ENCODE measurements at places on chromosomes 4 and X.

DNA sequence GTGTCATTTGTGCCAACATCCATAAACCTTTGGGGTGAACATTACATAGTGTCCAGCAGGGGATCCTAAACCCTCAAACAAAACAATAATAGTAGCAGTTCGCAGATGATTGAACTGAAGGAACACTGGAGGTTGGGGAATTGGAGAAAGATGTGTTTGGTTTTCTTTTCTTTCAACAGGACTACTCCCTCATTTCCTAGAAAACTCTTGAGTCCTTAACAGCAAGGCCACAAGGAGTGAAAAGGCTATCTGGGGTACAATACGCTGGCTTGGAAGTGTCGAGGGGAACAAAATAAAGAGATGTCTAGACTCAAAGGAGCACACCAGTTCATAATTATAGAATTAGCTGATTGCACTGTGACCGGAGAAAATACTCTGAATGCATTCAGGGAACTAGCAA lies 72.1 kb downstream of the IDS start:
- DNase-seq: no peak

GRCh38 chrX:68980906-68981616 lies 152.2 kb downstream of the EFNB1 start:
- no peak for DNase-seq

DNA sequence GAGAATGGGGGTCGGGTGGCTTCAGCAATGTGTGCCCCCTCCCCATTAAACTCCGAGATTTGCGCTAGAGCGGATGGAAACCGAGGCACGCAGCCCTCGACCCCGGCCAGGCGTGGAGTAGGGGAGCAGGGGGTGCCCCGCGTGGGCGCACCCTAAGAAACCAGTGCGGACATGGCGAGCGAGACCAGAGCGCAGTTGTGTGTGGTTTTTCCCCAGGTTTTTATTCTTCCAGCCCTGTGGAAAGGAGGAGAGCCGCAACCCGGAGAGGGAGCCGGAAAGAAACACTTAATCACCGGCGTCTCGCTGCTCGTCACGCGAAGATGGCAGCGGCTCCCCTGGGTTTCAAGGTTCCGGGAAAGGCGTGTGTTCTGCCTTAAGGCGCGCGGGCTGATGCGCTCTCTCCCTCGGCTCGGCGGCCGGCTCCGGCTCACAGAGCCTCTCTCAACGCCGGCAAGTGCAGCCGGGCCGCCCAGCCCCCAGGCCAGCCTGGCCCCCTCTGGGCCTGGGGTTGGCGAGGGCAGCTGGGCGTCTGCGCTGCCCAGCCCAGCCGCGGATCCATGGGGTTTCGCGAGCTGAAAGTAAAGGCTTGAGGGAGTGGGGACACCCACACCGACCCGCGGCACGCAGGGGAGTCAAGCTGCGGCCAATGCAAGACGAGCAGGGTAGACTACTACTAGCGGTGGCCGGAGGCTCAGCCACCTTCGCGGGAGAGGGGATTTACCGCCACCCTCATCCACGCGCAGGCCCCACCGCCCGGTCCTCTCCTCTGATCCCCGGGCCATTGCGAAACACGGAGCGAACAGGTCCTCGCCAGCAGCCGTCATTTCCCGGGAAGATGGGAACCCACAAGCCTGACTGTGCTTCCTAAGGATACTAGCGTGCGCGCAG lies 74.0 kb upstream of the BCOR start:
- no peak for DNase-seq

DNA sequence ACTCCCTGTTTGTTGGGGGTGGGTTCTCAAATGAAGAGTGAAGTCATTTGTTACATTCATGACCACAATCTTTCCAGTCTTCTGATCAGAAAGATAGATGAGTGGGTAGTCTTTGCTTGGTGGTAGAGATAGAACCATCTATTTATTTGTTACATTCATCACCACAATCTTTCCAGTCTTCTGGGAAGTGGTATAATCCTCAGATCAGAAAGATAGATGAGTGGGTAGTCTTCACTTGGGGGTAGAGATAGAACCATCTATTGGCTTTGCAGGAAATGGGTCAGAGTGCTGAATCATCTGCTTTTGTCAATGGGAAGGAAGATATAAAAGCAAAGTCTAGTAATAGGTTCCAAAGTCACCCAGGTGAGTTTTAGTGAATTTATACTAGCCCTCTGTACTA lies 64.2 kb upstream of the EPGN start:
- no peak for DNase-seq

- no peak for DNase-seq
Measured at GRCh38 chrX:16916561-16916960, 29.9 kb upstream of the REPS2 start.

DNA sequence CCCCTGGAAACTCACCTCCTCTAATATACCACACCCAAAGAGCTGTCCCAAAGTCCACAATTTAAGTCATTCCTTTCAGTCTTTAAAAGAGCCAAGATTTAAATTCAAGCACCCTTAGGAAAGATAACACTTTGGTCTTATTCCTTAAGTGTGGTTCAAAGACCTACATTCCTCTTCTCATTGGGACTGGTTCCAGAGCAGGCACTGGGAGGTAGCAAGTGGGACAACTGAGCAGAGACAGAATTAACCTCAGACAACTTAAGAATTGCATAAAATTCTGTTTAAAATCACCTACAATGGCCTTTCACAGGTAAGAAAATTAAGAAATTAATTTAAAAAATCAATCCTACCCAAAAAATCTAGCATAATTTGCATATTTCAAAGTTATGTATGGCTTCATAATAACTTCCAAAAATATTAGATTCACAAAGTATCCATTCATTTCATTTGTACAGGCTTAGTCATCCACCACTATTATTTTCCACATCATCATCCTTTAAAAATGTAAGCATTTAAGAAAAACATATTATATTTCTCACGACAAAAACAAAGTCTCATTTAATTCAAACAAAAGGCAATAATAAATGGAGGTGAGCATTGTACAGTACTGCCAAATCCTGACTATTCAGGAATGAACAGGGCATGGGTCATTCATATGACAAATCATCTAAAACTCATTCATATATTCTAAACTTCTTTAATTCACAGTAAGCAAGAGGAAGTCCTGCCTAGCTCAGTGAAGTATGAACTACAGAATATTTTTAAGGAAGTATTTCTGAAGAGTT lies 13.6 kb downstream of the PRSS12 start:
- no peak for DNase-seq

DNA sequence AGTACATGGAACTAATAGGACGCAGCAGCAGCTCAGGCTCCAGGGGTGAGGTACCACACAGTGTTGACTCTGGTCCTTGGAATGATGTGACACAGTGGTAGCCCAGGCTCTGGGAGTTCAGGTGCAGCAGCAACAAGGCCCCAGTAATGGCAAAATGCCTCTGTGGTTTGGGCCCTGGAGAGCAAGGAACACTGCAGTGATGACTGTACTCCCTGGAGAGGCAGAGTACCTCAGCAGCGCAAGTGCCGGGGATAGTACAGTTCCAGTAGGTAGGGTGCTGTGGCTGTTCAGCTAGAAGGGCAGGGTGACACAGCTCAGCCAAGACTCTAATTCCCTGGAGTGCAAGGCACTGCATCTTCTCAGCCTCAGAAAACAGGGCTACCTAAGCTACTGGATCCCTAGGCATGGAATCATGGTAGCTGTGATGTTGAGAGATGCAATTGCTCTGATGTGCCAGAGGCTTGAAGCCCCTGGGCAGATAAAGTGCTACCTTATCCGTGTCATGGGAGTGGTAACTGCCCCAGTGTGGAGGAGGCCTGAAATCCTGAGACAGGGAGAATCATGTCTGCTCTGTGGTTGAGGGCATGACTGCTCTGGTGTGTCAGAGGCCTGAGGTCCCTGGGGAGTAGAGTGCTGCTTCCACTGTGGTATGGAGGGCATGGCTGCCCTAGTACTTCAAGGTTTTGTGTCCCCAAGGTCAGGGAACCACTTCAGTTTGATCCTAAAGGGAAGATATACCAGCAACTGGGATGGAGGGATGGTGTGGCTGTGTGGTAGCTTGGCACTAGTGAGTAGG lies 55.2 kb downstream of the AREG start:
- no peak for DNase-seq

- DNase-seq: no peak
Measured at GRCh38 chr4:142607976-142608375, 238.1 kb downstream of the INPP4B start.

- DNase-seq: no peak
Measured at GRCh38 chr4:29151584-29151983, 1568.6 kb upstream of the PCDH7 start.

- DNase-seq: no peak
Measured at GRCh38 chr4:6939761-6940743, 30.4 kb downstream of the TBC1D14 start.

GRCh38 chr4:160372390-160372789 lies 1269.5 kb downstream of the RAPGEF2 start:
- DNase-seq: no peak

- peak; percentile 70 for DNase-seq
Measured at GRCh38 chr4:80011636-80012236, 61.3 kb downstream of the ANTXR2 start.

DNA sequence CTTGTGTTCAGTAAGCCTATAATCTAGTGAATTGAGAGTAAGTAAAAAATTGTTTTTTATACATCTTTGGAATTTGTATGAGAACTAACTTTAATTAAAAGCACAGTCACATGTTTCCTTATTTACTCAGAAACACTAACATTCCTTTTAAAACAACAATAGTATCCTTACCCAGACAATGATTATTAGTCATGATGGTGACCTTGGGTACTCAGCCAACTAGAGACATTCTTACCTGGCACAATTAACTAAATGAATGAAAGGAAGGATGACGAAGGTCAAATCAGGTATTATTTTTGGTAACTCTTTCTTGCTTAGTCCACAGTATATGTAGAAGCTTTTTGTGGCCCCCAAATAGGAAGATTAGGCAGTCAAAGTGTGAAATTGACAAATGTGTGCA lies 901.0 kb downstream of the FAT4 start:
- no peak for DNase-seq

- DNase-seq: no peak
Measured at GRCh38 chrX:50776248-50776647, 37.7 kb downstream of the SHROOM4 start.

- no peak for DNase-seq
Measured at GRCh38 chrX:13268874-13269273, 51.0 kb downstream of the ATXN3L start.

- DNase-seq: no peak
Measured at GRCh38 chrX:31063114-31063513, 8.7 kb downstream of the FTHL17 start.

GRCh38 chr4:153645183-153645582 lies 38.9 kb upstream of the TLR2 start:
- DNase-seq: no peak

GRCh38 chrX:119105826-119106225 lies 21.8 kb downstream of the KIAA1210 start:
- DNase-seq: peak; percentile 27

DNA sequence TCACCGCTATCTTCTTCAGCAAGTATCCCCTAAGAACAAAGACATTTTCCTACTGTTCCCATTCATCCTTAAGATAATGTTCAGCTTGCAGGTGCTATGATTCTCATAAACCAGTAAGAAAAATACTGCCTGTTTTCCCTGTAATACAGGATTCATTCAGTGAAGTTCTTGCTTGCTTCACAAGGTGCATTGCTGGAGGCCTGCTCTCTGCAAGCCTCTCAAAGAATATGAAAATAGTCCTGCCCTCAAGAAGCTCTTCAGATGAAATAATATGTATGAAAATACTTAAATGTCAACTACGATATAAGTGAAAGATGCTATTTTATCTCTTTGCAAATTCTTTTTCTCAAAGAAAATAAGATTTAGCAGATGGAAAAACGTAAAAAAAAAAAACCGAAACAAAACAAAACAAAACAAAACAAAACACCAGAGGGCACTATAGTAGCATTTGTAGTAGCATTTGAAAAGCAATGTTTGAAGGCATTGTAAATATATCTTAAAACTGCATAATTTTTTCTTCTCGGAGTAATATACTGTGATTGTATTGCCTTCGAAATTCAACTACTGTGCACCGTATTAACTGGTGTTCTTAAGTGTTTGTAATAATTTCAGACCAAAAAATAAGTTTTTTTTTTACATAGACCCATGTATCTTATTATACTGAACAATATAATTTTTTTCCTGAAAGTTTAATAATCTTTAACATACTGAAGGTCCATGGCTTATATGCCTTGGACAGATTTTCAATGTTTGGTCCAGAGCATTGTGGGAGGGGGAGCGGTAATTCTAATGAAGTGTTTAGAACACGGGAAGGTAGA lies 26.0 kb downstream of the ADH4 start:
- DNase-seq: no peak

DNA sequence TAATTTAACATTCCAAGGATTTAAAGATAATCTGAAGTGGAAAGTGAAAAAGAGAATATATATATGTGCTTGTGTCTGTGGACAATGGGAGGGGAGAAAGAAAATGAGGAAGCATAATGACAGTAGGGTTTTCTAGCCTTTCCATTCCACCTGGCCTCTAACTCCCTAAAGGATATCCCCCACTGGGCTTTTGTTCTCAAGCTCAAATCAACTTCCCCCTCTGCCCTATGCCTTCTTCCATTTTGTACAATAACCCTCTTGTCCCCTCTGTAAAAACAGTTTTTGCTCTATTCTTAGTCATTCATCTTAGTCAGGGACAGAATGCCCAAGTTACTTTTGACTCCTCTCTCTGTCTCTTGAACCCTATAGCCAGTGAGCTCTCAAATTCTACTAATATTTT lies 23.6 kb downstream of the ANTXR2 start:
- DNase-seq: no peak

GRCh38 chr4:6272863-6273660 lies 3.4 kb downstream of the WFS1 start:
- peak; percentile 47 for DNase-seq

DNA sequence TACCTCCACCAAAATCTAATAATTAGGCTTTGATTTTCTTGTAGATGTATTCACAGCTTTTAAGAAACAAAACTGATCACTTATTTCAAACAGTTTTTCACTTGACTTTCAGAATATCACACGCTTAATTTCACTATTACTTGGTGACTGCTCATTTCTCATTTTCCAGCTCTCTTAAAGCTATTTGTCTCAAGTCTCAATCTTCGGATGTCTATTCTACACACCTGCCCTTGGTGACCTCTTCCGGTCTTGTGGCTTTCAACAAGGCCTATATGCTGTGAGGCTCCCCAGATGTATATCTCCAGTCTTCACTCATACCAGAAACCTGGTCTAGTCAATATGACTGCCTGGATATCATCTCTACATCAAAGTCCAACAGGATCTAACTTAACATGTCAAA lies 34.9 kb upstream of the ANXA10 start:
- DNase-seq: no peak

Measured in GM04503 (cell line).